ENCODE measurements at places on chromosomes 7 and 10. TPM values are rescaled to one million over a fixed set of nuclear protein-coding genes. Genes with fewer than 3 reads are reported as not detected.

Gene ZNF425
- polyA plus RNA-seq = 1.8 TPM

Gene RADIL
- polyA plus RNA-seq = not detected

Gene PCDH15
- polyA plus RNA-seq = not detected

Gene PNLIPRP3
- polyA plus RNA-seq = not detected

Gene FGF8
- polyA plus RNA-seq = not detected

Gene MOGAT3
- not detected for polyA plus RNA-seq

Gene NOBOX
- not detected for polyA plus RNA-seq

Gene CPEB3
- polyA plus RNA-seq = 0.92 TPM

Gene FAM24B
- 7.9 TPM for polyA plus RNA-seq

Gene AGAP4
- 1.6 TPM for polyA plus RNA-seq

Gene FGL2
- 0.48 TPM for polyA plus RNA-seq

DNA sequence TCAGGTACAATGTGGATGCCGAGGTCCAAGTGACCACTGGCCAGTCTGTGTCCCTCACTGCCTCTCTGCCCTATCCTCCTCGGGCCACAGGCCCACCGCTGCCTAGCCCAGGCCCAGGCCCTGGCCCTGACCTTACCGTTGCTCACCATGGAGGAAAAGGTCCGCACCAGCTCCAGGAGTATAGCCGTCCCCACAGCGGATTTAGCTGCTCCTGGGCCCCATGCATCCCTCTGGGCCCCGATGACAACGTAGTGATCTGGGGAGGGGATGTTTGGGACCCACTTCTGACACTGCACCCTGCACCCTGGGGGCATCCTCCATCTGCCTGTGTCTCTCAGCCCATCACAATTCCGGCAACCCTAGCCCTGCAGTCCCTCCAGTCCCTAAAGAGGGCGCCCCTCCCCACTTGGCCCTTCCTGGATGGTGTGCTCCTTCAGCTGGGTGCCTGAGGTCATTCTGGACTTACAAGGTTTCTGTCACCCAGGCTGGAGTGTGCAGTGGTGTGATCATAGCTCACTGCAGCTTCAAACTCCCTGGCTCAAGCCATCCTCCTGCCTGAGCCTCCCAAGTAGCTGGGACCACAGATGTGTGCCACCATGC is 12.1 kb downstream of the TFR2 start:
- peaks cover 21% of the 10 kb centered on the region for H3K4me1 ChIP-seq
- no peaks in the 10 kb centered on the region for H3K27me3 ChIP-seq
- no peaks in the 10 kb centered on the region for H3K36me3 ChIP-seq
- no peak overlapping the region for H3K27ac ChIP-seq
- no peak for DNase-seq

- no peaks in the 10 kb centered on the region for H3K27me3 ChIP-seq
- peak overlapping the region; percentile 41 for H3K4me3 ChIP-seq
- peaks cover 15% of the 10 kb centered on the region for H3K4me1 ChIP-seq
- DNase-seq = peak; percentile 66
- no peaks in the 10 kb centered on the region for H3K36me3 ChIP-seq
These were observed 139.2 kb downstream of the ETV1 start for GRCh38 chr7:13850185-13850752.

GRCh38 chr7:128458956-128459355 is 3.3 kb downstream of the HILPDA start:
- no peak for DNase-seq
- H3K27me3 ChIP-seq = no peaks in the 10 kb centered on the region
- no peaks in the 10 kb centered on the region for H3K36me3 ChIP-seq

- H3K27me3 ChIP-seq = no peaks in the 10 kb centered on the region
- no peaks in the 10 kb centered on the region for H3K4me1 ChIP-seq
- DNase-seq = no peak
- H3K36me3 ChIP-seq = no peaks in the 10 kb centered on the region
- H3K4me3 ChIP-seq = no peak overlapping the region
These were observed 75.9 kb downstream of the SORBS1 start for GRCh38 chr10:95485056-95485844.

DNA sequence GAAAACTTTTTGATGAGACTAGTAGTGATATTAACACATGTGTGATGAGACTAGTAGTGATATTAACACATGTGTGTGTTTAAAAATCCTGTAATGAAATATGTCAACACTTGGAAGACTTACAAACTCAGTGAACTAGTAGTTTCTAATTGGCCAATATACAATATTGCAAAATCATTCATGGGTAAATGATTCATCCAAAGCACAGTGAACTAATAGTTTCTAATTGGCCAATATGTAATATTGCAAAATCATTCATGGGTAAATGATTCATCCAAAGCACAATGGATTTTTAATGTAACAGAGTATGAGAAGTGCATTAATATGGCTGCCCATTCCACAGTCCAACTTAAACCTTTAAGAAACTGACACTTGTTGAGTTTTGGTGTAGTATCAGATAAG is 77.8 kb downstream of the ATAD1 start:
- no peaks in the 10 kb centered on the region for H3K36me3 ChIP-seq
- DNase-seq = no peak
- H3K4me1 ChIP-seq = no peaks in the 10 kb centered on the region
- H3K4me3 ChIP-seq = no peak overlapping the region
- no peak overlapping the region for H3K27ac ChIP-seq
- peaks cover 10% of the 10 kb centered on the region for H3K27me3 ChIP-seq

GRCh38 chr10:102769375-102770107 is 25.8 kb downstream of the WBP1L start:
- DNase-seq = no peak
- H3K27ac ChIP-seq = peak overlapping the region; percentile 48
- peaks cover 8% of the 10 kb centered on the region for H3K36me3 ChIP-seq
- H3K4me1 ChIP-seq = peaks cover 60% of the 10 kb centered on the region

GRCh38 chr7:25720427-25720826 is 431.6 kb upstream of the NFE2L3 start:
- H3K27ac ChIP-seq = no peak overlapping the region
- H3K36me3 ChIP-seq = no peaks in the 10 kb centered on the region
- no peak for DNase-seq
- no peak overlapping the region for H3K4me3 ChIP-seq

GRCh38 chr7:158779061-158780000 is 50.0 kb downstream of the ESYT2 start:
- H3K27me3 ChIP-seq = no peaks in the 10 kb centered on the region
- H3K27ac ChIP-seq = no peak overlapping the region
- peaks cover 35% of the 10 kb centered on the region for H3K4me1 ChIP-seq
- DNase-seq = no peak
- H3K4me3 ChIP-seq = no peak overlapping the region
- peaks cover 5% of the 10 kb centered on the region for H3K36me3 ChIP-seq

DNA sequence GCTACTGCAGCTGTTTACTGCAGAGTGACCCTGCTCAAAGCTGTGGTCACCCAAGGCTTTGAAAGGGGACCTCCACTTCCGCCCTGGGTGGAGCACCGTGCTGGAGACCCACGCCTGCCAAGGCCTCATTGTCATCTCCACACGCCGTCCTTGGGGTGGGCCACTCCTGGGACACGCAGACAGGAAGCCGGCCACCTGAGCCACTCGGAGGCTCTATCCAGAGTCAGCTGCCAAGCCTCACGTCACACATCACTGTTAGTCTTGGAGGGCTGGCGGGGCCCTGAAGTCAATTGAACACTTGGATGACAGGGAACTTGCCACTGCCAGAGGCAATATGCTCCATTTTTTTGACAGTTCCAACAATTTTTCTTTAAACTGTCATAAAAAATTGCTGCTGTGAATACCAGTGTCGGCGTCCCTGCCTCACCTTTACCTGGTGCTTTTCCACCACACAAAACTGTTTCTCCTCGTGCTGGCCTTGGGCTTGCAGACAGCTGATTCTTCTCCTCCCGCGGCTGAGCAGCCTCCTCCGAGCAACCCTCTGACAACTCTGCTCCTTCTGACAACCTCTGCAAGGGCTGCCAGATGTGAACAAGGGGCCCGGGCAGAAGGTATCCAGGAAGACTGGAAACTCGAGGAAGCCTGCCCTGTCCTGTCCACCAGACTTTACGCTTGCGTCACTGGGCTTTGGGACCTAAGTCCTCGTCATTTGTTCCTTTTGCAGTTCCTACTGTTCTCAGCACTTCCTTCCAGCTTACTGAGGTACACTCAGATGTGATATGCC is 81.9 kb downstream of the EGFR start:
- DNase-seq = no peak
- no peak overlapping the region for H3K27ac ChIP-seq
- peaks cover 10% of the 10 kb centered on the region for H3K27me3 ChIP-seq
- H3K4me1 ChIP-seq = no peaks in the 10 kb centered on the region

DNA sequence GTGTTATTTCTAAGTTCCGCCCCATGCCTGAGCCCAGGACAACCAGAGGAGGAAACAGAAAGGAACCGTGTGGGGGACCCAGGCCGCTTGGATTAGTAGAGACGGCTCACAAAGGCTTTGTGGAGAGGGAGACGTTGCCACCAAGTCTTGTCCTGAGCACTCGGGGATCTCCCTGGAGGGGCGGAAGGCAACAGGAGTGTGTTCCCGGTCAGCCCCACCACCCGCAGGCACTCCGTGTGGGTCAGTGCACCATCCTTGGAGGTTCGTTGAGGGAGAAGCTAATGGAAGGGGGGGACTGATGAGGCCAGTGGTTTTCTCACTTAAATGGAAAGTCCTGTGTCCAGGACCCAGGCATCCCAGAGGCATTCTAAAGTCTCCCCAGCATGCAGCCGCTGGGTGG is 26.7 kb upstream of the EN2 start:
- no peak overlapping the region for H3K27ac ChIP-seq
- no peaks in the 10 kb centered on the region for H3K4me1 ChIP-seq
- DNase-seq = no peak
- no peaks in the 10 kb centered on the region for H3K36me3 ChIP-seq
- H3K4me3 ChIP-seq = no peak overlapping the region
- H3K27me3 ChIP-seq = peaks cover 14% of the 10 kb centered on the region

- H3K27ac ChIP-seq = no peak overlapping the region
- H3K4me3 ChIP-seq = no peak overlapping the region
- no peaks in the 10 kb centered on the region for H3K4me1 ChIP-seq
- H3K36me3 ChIP-seq = peaks cover 5% of the 10 kb centered on the region
- H3K27me3 ChIP-seq = peaks cover 12% of the 10 kb centered on the region
These were observed 386.6 kb downstream of the SH2D4B start for GRCh38 chr10:80924063-80924952.

- H3K4me3 ChIP-seq = no peak overlapping the region
- DNase-seq = no peak
- peaks cover 7% of the 10 kb centered on the region for H3K27me3 ChIP-seq
- no peaks in the 10 kb centered on the region for H3K4me1 ChIP-seq
- no peak overlapping the region for H3K27ac ChIP-seq
These were observed 231.8 kb downstream of the WDR37 start for GRCh38 chr10:1287971-1288401.

- peaks cover 3% of the 10 kb centered on the region for H3K4me1 ChIP-seq
- no peak overlapping the region for H3K4me3 ChIP-seq
- no peaks in the 10 kb centered on the region for H3K27me3 ChIP-seq
These were observed 30.3 kb downstream of the ARL5B start for GRCh38 chr10:18689498-18689897.

GRCh38 chr7:66140924-66141323 is 26.3 kb downstream of the CRCP start:
- H3K27me3 ChIP-seq = no peaks in the 10 kb centered on the region
- DNase-seq = no peak
- H3K27ac ChIP-seq = no peak overlapping the region
- H3K4me1 ChIP-seq = peaks cover 17% of the 10 kb centered on the region

DNA sequence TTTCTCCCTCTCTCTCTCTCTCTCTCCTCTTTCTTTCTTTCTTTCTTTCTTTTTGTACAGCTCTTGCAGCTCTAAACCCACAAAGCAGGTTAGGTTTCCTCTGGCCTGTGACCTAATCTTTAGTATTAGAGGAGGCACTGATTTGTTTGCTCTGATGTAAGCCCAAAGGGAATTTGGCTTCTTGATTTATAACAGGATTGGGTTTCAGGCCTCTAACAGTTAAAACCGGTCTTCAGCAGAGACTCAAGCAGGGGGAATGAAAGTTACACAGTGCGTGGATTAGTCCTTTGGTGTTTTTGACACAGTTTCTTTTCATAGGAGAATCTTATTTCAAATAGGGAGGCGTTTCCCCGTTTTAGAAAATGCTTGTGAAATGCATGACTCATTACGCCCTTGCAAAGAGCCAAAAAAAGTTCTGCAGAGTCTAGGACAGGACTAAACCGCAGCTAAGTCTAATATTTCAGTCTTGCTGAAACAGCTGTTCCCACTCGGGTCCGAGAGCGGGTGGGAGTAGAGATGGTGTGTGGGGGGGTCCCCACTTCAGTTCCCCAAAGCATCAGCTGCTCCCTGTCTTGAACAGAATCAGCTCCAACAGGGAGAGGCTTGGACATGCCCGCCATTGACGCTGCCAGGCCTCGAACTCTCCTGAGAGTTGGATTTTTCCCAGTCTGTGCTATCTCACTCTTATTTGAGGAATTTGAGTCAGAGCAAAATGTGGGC is 296.5 kb upstream of the PITRM1 start:
- H3K36me3 ChIP-seq = no peaks in the 10 kb centered on the region
- peaks cover 54% of the 10 kb centered on the region for H3K4me1 ChIP-seq
- peaks cover 3% of the 10 kb centered on the region for H3K27me3 ChIP-seq
- no peak overlapping the region for H3K4me3 ChIP-seq

DNA sequence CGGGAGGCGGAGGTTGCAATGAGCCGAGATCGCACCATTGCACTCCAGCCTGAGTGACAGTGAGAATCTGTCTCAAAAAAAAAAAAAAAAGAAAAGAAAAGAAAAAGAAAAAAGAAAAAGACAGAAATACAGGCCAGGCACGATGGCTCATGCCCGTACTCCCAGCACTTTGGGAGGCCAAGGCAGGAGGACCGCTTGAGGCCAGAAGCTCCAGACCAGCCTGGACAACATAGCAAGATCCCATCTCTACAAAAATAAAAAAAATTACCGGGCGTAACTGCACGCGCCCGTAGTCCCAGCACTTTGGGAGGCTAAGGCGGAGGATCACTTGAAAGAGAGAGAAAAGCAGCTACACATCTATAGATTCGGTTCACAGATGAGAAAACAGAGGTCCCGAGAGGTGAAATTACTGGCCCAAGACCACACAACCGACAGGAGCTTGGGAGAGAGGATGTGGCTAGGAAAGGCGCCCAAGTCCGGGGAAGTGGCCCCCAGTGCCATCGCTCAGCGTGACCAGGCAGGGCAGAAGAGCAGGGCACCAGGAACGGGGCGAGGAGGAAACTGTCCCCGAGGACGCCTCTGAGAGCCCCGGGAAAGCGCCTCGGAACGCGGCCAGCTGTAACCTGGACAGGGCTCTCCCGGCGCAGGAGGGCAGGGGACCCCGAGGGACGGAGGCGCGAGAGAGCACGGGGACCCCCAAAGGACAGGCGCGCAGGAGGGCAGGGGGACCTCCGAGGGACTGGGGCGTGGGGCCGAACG is 612 bp downstream of the SNX8 start:
- DNase-seq = no peak
- no peaks in the 10 kb centered on the region for H3K36me3 ChIP-seq
- peaks cover 9% of the 10 kb centered on the region for H3K4me1 ChIP-seq
- peak overlapping the region; percentile 22 for H3K27ac ChIP-seq

- peaks cover 10% of the 10 kb centered on the region for H3K36me3 ChIP-seq
- no peak overlapping the region for H3K4me3 ChIP-seq
- no peak for DNase-seq
These were observed 98.3 kb downstream of the FOXL3 start for GRCh38 chr7:388023-388960.

- no peak for DNase-seq
- H3K36me3 ChIP-seq = no peaks in the 10 kb centered on the region
- H3K27ac ChIP-seq = no peak overlapping the region
- H3K27me3 ChIP-seq = peaks cover 1% of the 10 kb centered on the region
- H3K4me1 ChIP-seq = no peaks in the 10 kb centered on the region
These were observed 219.2 kb upstream of the C7orf33 start for GRCh38 chr7:148371280-148371937.

- H3K4me1 ChIP-seq = peaks cover 3% of the 10 kb centered on the region
- no peak for DNase-seq
- no peaks in the 10 kb centered on the region for H3K36me3 ChIP-seq
- no peak overlapping the region for H3K27ac ChIP-seq
- H3K4me3 ChIP-seq = no peak overlapping the region
These were observed 27.1 kb downstream of the ABCB4 start for GRCh38 chr7:87448388-87448787.

GRCh38 chr7:47492716-47493325 is 89.1 kb downstream of the TNS3 start:
- DNase-seq = no peak
- no peak overlapping the region for H3K27ac ChIP-seq
- peaks cover 2% of the 10 kb centered on the region for H3K27me3 ChIP-seq
- no peaks in the 10 kb centered on the region for H3K36me3 ChIP-seq

All from naive thymus-derived CD8-positive, alpha-beta T cell (primary cell).